Stimulated activated CD8-positive, alpha-beta memory T cell treated with anti-CD3 and anti-CD28 coated beads, Interleukin-4, amount 100 ng/mL, for 4 hours (primary cell): ENCODE measurements at places on chromosomes 5 and 9.

- no peak for DNase-seq
These were observed 75.1 kb downstream of the FGF18 start for GRCh38 chr5:171494452-171495121.

DNA sequence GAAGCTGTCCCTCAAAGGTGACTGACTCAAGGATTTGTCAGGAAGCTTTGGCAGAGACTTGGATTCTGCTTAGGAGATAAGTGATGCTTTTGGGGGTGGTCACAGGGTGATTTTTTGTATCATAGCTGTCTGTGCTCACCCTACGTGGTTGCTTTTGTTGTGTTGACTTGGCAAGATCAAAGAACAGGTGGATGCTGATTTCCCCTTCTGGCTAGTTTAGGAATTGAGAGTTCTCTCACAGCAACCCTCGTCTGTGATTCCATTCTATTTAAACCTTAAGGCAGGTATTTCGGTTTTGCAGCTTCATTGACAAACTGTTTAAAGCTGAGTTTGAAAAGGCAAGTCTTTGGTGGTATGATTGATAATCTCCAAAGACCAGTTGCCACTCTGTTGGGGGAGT, 27.2 kb downstream of the ARHGAP26 start:
- DNase-seq, result no peak

- no peak for DNase-seq
These were observed 43.7 kb downstream of the SLC36A1 start for GRCh38 chr5:151491062-151491461.

DNA sequence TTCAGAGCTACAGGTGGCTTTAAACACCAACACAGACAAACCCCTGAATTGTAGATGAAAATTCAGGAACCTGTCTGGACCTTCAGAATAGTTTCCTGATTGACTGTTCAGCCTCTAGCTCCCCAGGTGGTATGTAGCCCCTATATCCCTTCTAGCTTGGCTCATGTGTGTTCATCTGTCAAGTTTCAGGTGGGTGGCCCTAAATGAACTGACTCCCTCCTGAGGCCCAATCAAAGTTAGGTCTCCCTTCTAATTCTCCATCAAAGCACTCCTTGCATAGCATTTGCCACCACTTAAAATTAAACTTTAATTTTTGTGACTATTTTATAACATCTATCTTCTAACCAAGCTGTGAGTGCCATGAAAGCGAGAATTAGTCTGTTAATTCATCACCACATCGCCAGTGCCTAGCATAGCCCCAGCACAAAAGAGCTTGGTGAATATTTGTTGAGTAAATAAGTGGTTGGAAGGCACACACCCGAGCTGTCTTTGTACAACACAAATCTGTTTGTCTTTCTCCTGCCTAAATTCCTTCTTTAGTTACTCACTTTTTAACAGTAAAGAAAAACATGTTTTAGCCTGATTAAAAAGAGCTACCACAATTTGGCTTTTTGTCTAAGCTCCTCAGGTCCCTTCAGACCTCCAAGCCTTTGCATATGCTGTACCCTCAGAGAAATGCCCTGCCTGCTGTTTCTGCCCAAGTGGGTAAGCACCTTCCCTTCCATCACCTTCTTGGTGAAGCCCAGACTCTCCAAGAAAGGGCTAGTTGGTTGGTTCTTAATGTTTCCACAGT, 138.1 kb upstream of the HMHB1 start:
- DNase-seq, result no peak

DNA sequence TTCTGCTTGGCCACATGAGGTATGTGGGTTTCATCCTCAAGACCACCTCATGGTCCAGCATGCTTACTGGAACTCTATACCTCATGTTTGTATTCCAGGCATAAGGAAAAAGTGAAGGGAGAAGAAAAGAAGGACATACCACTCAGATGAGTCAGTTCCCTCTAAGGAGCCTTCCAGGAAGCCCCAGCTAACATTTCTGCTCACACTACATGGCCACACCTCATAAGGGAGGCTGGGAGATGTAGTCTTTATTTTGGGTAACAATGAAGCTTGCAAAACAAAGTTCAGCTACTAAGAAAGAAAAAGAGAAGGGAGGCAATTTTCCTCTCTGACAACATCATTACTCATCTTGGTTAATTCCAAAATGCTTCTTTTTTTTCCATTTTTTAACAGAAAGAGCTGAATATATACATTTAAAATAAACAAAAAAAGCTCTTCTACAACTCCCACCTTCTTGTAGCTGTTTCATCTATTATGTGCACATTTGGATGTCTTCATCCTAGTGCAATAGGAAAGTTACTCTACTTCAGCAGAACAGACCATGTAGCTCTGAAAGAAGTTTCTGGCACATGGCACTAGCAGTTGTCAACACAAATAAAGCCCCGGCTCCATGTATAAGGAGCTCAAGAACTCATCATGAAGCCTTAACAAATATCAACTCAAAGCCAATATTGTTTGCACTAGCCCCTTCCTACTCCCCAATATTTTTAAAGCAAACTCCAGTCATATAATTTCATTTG, 123.6 kb upstream of the CCDC112 start:
- no peak for DNase-seq

DNA sequence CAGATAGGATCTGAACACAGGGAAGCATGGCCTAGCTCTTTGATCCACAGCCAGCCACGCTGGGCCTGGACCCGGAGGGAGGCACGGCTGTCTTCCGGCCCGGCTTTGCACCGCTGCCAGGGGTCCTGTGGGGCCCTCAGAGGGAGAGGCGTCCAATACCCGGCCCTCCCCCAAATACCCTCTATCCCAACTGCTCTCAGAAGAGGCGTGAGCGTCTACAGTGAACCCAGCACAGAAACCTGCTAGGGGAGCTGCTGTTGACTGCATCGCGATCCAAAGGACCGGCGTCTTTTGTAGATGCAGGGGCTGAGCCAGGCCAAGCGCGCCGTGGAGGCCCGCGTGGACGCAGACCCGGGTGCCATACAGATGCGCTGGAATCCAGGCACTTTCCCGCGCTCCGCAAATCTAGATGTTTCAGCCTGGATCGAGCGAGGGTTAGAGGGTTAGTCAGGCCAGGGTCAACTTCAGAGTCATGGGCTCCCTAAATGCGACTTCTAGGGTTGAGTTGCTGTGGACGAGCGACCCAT, 1.1 kb upstream of the TCF7 start:
- DNase-seq, result no peak

- DNase-seq, result no peak
These were observed 1728.3 kb upstream of the CDH9 start for GRCh38 chr5:28766565-28767158.

DNA sequence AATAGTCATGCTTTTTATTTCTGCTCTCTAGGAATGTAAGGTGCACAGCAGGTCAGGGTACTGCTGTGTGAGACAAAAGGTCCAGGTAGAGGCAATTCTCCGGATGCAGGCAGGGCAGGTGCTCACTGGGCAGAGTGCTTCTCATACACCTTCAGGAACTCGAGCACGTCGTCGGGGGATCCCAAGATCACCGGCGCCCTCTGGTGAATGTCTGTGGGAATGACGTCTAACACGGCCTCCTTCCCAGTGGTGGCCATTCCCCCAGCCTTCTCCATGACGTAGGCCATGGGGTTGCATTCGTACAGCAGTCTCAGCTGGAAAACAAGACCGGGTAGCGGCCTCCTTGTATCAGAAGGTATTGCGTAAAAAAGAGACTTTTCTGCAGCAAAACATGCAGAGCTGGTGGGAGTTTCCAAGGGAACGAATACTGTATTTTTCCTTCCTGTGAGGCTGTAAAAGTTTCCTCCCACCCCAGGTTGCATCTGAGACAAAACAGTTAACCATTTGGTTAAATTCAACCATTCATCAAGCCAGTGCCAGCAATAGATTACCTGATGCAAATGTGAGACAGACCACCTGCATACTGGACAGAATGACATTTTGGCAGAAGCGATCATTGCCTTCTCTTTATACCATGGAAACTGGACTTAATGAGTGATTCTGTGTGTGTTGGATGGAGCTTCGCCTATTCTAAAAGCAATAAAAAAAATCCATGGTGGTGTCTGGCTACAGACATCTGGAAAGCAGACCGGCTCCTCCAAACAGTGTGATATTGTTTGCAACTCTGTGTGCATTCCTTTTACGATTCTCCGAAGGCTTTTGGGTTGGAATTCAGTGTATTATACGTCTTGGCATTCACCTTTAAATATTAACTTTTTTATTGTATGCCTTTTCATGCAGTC, 9.9 kb upstream of the FBP2 start:
- peak; percentile 22 for DNase-seq

DNA sequence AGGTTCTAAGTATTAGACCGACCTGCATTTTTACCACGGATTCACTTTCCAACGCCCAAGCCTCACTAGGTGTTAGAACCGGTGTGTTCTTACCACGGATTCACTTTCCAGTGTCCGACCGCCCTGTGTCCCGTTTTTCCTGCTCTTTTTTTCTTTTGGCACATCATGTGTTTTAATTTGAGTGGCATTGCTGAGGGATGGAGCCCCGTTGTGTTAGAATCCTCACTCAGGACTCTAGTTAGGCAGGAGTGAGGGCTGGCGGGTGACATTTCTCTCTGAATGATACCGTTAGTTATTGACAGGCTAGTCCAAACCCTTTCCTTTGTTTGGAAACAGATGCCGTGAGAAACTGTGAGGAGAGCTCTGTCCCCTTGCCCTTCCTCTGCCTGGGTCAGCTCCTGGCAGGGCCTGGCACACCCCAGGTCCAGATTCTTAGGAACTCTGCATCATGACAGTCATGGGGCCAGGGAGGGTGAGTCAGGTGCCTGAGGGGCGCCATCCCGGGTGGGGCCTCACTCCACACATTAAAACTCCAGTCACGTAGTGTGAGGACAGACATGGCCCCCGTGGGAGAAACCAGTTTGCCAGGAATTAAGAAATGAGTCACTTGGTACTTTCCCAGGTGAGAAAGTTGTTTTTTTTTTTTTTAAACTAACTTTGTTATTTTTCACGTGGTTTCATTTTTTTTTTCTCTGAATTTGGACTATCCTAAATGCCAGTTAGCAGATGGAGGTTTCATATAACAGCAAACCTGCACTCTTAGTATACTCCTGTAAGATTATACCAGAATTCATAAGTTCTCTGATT, 15.8 kb downstream of the EXOC3 start:
- DNase-seq, result no peak

GRCh38 chr9:86407022-86407421, 52.8 kb upstream of the TUT7 start:
- no peak for DNase-seq

- no peak for DNase-seq
These were observed 68.0 kb upstream of the MAMDC2 start for GRCh38 chr9:69975681-69976080.

DNA sequence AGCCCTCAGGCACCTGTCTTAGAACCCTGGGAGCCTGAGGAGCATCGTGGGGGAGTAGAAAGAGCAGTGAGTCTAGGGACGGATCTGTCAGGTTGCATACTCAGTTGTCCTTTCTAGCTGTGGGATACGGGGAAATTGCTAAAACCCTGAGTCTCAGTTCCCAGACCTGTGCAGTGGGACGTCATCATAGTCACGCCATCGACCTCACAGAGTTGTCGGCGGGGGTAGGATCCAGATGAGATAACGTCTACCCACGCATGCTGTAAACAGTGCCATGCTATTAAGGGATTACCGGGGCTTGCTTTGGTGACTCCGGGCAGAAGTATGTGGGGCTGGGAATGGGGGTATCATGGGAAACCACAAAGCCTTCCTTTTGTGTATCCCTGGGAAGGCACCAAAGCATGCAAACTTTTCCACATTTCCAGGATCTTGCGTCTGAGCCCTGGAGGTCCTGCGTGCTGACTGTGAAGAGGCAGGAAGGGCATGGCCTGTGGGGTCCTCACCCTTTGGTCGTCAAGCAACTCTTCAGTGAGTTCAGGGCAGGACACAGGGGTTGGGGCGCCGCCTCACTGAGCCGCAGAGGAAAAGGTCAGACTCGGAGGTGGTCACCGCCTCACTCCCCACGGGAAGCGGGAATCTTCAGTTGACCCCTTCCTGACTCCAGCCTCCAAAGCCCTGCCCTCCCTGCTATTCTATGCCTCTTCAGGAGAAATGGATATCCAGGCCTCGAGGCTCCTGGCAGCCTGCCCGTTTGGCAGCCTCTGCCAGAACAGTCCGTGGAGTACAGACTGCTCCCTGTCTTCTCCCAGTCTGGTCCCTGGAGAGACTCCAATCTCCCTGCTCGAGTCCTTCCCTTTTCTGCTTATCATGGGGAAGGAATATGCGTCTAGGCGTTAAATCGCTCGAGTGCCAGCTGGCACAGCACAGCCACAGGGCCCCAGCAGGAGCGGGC, 186.8 kb upstream of the KLF9 start:
- DNase-seq, result no peak
